ENCODE measurements at places on chromosomes 1 and 21.

DNA sequence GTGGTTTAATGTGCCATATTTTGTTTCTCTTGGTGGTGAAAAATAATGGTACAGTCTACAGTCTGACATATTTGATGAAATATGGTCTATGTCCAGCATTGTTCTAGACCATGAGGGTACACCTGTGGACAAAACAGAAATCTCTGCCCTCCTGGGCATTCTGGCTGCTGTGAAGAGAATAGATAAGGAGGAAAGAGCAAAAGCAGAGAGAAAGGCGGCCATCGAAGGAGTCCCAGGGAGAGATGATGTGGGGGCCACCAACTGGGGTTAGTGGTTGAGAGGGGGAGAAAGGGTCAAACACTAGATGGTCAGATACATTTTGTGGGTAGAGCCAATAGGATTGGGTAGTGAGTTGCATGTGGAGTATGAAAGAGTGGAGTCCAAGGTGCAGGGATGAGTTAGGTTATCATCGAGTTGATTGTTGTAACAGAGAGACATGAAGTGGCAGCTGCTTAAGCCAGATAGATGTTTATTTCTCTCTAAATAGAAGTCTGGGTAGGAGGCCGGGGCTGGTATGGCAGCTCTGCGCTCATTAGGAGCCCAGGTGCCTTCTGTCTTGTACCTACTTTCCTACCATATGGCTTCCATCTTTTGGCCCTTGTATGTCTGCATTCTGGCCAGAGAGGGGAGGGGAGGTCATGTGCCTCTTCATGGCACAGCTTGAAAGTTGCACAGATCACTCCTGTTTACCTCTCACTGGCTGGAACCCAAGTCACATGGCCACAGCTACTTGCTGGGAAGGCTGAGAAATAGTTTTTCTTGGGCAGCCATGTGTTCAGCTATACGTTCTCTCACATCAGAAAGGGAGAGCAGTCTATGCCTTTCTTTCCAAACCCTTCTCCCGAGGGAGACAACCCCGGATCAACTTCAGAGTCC, 13.0 kb downstream of the UBE4B start:
- peak; percentile 31 for DNase-seq

DNA sequence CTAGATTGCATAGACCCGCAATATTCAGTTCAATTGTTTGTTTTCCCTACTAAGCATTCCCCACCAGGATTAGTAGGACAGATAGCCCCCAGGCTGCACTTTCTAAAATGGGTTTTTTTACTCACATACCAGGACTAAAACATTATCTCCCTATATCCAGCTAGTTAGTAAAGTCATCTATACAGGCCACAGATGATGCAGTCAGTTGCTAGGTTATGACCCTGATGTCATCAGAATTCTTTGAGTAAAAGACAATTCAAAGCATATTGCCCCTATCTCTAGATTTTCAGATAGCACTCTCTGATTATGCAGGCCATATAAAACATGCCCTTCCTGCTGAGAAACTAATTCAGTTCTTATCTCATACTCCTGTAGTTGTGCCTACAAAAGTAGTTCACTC, 203.6 kb downstream of the LBR start:
- DNase-seq, result no peak

- DNase-seq, result no peak
Measured at GRCh38 chr21:25904044-25904695, 169.4 kb downstream of the GABPA start.

- DNase-seq, result no peak
Measured at GRCh38 chr1:14118691-14119485, 418.9 kb downstream of the PRDM2 start.

- DNase-seq, result no peak
Measured at GRCh38 chr1:10588640-10589039, 113.9 kb downstream of the PEX14 start.

GRCh38 chr1:9475061-9475627, 64.1 kb upstream of the SLC25A33 start:
- no peak for DNase-seq

GRCh38 chr1:56644919-56645676, at the start of gene PRKAA2:
Gene PRKAA2 (plus strand): TSS chr1:56645314. CDS start chr1:56645388, 74 bp downstream.
- DNase-seq, result peak; percentile 31

DNA sequence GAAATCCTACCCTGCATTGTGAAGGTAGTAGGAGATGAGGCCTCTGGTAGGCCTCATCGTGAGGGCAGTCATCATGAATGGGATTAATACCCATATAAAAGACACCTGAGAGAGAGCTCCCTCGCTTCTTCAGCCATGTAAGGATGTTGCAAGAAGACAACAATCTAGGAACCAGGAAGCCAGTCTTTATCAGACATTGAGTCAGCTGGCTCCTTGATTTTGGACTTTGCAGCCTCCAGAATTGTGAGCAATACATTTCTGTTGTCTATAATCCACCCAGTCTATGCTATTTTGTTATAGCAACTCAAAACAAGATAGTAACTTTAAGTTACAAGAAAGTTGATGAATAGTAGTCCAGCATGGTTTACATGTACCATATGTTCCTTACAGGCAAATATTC, 208.5 kb downstream of the KCNT2 start:
- no peak for DNase-seq

DNA sequence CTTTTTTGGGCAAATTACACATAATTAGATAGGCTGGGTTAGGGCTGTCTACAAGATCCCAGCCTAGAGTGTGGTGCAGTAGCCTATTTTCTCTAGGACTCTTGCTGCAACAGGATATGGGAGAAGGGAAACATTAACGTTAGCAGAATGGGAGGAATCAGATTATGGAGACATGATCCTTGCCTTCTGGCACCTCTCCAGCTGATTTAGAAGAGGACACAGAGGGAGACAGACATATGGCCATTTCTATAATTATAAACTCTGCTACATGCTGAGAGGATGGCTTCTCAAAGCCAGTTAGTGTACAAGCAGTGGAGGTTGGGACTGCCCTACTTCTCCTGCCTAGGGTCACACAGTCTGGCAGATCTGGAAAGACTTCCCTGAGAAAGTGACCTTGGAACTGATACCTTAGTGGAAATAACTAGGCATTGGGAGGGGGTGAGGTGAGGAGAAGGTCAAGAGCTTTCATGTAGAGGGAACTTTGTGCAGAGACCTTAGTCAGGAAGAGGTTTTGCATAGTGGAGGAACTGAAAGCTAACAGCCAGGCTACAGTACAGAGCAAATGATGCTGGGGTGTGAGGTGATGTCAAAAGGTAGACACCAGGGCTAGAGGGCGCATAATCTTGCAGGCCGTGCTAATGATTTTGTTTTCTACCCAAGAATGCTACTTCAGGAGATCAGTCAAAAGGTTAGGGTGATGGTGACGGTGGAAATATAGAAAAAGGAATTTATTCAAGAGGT, 1.2 kb upstream of the CD1D start:
- no peak for DNase-seq

DNA sequence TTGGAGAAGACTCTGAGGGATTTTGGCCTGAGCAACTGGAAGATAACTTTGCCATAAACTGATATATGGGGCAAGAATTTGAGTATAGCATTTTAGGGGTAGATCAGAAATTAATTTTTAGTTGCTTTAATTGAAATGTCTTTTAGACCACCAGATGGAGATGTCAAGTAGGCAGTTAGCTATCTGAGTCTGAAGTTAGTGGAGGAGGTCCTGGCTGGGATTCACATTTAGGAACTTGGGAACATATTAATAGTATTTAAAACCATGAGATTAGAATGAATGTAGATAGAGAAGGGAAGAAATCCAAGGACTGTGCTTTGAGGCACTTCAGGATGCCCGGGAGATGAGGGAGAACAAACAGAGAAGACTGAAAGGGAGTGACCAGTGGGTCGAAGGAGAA, 32.6 kb downstream of the SLC44A3 start:
- peak; percentile 13 for DNase-seq

GRCh38 chr1:19483691-19484090, 1.6 kb downstream of the CAPZB start:
- DNase-seq, result no peak

DNA sequence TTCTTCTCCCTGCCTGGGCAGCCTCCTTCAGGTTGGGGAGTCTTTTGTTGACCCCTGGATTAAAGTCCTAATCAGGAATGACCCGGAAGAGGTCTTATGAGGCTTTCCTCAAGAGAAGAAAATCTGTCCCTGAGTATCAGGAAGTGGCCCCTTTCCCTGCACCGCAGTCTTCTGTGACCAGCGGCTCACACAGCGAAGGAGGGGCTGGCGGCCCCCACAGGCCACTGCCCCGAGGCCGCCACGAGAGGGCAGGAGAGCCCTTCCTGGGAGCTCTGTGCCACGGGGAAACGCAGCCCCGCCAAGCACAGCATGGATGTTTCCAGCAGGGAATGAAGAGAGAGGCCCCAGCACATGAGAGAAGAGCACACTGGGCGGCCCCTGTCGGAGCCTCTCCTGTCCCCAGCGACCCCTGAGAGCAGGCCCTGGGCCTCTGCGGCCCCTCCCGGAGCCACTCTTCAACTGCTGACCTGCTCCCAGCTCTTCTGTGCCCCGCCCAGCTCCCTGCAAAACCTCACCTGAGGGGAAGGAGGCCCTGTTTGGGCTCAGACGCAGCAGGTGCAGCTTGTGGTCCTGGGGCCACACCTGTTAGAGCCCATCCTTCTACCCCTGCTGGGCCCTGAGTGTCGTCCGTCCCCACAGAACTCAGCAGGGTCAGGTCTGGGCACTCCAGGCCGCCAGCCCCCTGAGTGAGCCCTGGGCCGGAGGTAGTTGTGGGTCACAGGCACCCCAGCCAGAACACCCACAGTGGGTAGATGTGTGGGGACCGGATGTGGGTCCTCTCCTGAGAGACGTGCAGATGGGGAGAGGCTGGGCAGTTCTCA, 4.9 kb upstream of the POFUT2 start:
- peak; percentile 86 for DNase-seq

DNA sequence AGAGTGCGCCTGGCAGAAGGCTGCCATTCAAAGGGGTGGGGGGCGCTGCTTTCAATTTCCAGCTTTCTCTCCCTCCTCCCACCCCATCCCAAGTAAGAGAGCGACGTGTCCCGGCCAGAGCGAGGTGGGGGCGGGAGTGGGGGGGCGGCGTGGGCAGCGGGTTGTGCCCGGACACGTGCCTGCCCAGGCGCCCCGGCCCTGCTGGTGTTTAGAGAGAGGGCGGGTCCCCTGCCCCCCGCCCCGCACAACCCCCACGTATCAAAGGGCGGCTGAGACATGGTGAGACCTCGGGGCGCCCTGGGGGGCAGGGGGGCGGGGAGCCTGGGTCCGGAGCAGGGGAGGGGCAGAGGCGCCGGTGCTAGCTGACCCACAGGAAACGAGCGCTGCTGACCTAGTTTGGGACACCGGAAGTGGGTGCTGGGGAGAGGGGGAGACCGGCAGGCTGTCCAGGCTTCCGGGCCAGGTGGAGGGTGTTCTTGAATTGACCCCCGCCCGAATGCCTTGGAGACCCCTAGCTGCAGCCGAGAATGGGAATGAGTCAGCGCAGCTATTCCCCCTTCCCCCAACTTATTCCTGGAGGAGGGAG, 1.3 kb downstream of the ZBTB7B start:
- DNase-seq, result no peak

GRCh38 chr1:111775966-111776365, 20.3 kb downstream of the DDX20 start:
- DNase-seq, result peak; percentile 32

DNA sequence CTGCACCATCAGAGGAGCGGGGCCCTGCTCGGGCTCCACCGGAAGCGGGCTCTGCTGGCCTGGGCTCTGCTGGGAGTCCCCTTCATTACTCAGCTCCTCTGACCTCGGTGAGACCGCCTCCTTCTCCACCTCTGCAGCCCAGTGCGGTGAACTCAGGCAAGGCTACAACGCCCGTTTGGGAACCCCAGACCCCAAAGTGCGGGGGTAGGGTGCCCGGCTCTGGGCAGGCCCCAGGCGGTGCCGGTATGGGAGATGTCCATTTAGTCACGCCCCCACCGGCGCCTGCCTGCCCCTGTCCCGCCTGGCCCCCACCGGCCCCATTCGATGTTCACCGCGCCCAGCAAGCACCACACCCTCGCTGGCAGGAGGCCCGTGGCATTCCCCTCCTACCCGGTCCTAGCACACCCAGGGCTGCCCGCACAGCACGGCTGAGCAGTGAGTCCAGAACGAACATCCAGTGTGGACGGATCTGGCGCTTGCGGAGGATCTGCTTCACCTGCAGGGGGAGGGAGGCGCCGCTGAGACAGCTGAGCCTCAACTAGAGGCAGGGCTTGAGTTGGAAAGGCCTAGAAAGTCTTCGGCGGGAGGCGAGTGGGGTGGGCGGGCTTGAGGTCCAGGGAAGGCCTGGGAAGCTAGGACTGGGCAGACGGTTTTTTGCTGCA, 10.0 kb downstream of the MAP3K6 start:
- DNase-seq, result no peak

DNA sequence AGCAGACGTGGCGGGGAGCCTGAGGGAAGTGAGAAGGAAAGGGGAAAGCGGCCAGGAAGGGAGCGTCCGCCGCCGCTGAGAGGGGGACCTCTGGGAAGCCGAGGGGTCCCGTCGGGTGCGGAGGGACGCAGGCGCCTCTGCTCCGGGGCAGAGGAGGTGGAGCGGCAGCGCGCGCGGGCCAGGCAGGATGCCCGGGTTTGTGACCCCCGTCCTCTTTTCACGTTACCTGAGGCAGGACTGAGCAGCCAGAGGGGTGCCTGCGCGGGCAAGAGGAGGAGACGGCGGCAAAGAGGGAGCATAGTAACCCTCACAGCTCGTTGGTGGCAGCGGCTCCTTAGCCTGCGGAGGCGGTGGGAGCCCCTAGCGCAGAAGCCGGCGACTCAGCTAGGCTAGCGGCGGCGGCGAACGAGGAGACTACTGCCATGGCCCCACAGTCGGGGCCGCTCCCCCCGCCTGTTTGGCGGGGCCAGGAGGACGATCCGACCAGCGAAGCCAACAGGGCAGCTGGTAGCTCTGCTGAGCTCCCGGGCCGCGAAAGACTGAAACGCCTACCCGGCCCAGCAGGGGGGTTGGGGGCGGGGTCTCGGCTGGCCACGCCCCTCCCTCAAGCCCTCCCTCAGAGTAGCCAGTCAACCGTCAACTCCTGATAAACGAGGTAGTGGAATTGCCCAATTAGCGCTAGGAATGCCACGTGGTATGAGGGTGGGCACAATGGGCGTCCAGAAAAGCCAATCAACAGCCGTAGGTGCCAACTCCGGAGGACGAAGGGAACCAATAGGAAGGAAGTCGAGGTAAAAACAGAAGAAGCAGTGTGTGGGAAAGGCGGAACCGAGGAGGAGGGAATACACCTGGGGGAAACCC, at the start of gene TESK2:
Gene TESK2 (minus strand): TSS at position 538 of the 861 bp plus-strand sequence. CDS start 33,378 bp downstream, outside the sequence.
- peak; percentile 100 for DNase-seq

DNA sequence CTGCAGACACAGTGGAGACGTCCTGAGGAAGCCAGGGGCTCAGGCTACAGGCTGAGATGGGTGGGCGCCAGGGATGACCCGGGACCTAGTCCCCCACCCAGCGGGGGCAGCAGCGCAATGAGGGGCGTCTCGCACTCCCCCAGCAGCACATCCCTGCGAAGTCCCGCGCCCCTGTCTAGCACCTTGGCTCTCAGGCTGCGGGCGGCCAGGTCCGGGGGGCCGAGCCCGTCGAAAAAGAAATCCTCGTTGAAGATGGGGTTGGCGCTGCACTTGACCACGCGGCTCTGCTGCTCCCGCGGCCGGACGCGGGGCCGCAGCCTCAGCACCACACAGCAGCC, 1.8 kb downstream of the C2CD4D start:
- no peak for DNase-seq
